ENCODE measurements at places on chromosomes 11 and 22.

DNA sequence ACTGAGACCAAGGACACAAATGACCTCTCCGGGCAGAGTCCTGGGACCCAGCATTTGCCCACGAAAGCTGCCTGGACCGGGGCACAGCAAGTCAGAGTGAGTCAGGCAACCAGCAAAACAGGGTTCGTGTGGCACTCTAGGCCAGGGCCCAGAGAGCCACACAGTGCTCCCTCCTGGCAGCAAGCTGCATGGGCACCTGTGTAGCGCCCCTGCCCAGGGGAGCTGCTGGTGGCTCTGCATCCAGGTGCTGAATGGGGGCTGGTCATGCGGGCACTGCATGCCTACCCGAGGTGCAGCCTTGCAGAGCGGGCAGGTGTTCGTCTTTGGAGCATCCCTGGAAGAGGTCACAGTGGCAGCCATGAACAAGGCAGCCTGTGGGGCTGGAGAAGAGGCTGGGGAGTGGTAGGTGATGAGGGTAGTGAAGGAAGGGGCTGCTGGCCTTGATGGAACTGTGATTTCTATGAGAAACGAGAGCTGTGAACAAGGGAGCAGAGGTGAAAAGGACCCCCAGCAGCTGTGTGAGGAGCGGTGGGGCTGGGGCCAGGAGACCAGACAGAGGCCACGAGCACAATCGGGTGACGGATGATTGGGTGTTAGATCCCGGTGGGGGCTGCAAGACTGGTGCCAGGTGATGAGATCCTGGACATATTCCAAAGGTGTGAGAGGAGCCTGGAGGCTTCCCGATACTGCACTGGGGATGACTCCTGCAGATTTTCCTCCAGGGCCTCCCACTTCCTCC lies 63.3 kb downstream of the DGCR2 start:
- no peak for DNase-seq

DNA sequence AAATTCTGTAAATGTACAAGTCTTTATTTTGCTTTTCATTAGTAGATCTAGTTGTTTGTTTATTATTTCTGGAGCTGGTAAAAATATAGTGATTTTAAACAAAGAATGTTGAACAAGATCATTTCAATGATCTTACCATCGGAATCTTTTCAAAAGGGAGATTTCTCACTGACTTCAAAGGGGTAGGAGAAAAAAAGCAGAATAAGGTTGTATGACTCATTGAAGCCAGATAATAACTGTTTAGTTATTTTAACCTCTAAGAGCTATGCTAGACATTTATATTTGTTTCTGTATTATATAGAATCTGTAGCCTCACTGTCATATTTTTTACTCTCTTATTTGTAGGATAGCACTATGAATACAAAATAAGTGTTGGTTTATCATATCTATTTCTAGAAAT lies 8.1 kb upstream of the PDE3B start:
- DNase-seq = no peak

GRCh38 chr11:118928101-118928869 lies 2.6 kb upstream of the BCL9L start:
- peak; percentile 89 for DNase-seq

- no peak for DNase-seq
Observed at GRCh38 chr22:43238526-43239006, 51.6 kb upstream of the TTLL12 start.

GRCh38 chr11:14953904-14954303 lies 18.2 kb downstream of the CALCA start:
- DNase-seq = no peak

DNA sequence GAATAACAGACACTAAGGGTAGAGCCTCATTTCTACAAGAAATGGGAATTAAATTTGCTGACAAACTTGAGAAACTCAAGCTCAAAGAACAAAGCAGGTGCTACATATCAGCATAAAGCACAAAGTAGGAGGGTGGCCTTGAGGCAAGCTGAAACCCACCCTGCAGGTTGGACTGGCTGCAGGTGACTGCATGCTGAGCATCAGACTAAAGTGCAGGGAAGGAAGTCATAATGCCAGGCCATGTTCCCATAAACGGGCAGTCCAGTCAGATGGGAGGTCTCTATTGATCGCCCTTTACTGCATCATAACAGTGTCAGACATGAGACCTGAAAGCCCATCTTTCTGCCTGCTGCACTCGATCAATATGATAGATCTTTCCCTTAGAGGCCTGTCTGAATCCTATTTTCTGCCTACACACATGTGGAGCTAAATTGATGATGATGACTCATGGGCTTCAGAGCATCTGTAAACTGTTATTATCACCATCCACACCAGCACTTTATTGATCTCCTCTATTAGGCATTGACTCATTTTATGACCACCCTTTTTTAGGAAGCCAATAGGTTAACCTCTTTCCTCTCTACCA lies 224.5 kb upstream of the DDI1 start:
- DNase-seq = no peak

DNA sequence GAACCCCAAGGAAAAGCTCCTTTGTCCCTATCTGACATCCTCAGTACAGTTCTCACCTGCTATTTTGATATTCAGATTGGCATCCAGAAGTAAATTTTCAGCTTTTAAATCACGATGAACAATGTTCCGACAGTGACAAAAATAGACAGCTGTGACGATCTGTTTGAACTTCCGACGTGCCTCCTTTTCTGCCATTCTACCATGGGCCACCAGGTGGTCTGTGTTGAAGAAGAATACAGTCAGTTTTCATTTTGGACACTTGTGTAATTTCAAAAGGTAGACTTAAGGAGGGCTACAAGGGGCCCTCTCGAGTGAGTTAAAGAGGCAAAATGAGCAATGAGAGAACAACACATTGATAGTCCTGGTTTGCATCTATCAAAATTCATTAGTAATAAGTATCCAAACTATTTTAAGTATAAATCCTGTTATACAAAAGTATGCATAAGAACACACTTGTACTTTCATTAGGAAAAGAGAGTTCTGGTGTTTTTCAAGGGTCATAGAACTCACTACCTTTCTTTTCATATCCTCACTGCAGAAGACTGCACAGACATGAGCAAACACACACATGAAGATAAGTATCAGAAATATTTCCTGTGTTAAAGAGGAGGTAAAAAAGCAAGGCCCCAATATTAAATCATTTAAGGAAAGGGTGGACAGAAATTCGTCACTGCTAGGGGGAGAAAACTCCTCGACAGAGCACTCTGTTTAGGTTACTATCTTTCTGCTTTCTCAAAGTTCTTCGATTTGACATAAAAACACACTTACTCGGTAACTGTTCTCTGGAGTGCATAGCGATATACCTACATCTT lies 89.9 kb upstream of the APOA1 start:
- no peak for DNase-seq

DNA sequence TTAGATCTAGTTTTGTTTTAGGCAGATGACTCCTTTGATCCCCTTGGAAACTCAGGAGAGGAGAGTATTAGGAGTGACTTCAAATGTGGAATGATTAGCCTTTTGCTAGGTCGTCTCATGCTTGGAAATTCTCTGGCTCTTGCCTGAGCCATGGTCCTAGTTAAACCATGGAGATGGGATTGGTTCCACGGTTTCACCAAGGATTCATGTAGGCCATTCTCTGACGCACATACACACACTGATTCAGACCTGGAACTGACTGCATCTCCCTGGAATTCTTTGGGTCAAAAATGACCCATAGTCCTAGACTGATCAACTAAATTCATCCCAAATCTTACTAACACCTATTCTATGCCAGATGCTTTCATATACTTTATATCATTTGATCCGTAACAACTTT lies 56.5 kb downstream of the POLD3 start:
- no peak for DNase-seq

DNA sequence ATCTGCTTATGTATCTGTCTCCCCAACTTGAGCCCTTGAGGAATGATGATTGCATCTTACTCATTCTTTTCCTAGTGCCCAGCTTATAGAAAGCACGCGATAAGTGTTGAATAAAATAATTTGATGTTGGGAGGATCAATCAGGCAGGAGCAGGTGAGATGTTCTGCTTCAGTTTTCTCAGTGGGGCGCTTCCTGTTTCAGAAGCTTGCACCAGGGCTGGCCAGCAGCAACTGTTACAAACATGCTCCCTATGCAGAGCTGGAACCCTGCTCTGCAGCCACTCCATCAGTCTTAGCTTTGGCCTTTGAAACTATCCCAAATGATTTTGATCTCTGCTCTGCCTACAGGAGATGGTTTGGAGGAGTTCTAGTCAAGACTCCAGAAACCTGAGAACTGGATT lies 3.9 kb downstream of the ENDOD1 start:
- DNase-seq = no peak

GRCh38 chr11:75583718-75584658 lies 21.9 kb downstream of the SERPINH1 start:
- DNase-seq = no peak
